OCI-LY7 (cell line): ENCODE measurements at places on chromosomes 7 and 10.
A peak's percentile ranks its signal among the peaks of the same experiment; 100 is the strongest.

DNA sequence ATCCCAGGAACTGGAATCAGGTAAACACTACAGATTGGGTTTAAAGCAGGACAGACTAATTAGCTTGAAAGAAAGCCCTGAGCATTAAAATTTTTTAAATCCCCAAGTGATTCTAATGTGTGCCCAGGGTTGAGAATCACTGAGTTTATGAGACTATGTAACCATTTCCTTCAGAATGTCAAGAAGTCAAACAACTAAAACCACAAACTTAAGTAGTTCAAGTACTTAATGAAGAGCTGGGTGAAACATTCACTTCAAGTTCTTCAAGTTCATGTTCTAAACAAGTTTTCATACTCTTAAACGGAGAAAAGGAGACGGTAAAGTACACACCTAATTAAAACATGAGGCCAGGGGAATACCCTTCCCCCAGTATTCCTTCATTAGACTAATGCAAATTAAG, 28.2 kb upstream of the TLL2 start:
- no peak for DNase-seq

GRCh38 chr7:47186316-47186715, 395.6 kb downstream of the TNS3 start:
- DNase-seq = peak; percentile 92

DNA sequence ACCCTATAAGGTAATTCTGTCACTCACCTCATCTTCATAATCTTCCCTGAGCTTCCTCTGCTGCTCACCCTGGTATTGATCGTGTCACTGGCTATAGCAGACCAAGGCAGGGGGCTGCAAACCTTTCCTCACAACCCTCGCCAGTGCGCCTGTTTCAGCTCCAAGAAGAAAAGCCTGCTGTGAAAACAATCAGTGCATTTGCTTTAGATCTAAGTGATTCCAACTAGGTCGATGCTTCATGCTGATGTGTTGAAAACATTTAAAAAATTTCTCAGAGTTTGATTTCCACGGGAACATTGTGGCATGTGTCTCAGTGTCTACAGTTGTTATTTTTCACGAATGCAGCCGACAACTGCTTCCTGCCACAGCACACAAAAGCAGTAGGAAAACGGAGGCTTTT, 27.3 kb downstream of the POU6F2 start:
- DNase-seq = no peak

DNA sequence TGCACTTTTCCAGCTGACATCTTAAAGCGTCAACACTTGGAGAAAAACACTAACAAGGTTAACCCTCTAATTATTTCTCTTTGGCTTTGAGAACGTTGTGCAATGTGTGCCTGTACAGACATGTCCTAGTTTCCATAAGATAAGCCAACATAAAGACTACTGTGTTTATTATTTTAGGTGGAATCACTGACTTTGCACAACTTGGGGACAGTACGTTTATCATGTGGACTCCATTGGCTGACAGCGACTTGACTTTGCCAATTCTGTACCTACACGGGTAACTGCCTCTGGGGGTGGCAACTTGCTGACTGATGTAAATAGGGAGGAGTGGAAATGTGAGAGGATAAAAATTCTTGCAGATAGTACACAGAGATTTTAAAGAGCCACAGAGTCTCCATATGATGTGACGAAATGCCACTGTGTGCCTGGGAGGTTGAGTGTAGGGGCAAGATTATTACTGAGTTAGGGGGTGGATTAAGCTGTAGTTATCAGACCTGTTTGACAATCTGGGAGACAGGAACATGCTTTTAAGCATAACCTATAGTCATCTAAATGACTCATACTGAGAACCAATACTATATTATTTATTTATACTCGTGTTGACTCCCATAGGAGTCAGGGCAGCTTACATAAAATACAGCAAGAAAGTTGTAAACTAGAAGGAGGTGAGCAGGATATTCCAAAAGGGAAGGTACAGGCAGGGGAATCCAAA, 21.0 kb downstream of the SLC13A4 start:
- no peak for DNase-seq

GRCh38 chr10:1190791-1191490, 134.8 kb downstream of the WDR37 start:
- DNase-seq = no peak
